Stimulated activated CD4-positive, alpha-beta T cell treated with anti-CD3 and anti-CD28 coated beads, Interleukin-15, amount 100 ng/mL, for 1 hour (primary cell): ENCODE measurements at places on chromosomes 7 and 10.
A peak's percentile ranks its signal among the peaks of the same experiment; 100 is the strongest.

- no peak for DNase-seq
These were observed 59.8 kb downstream of the SEPTIN7 start for GRCh38 chr7:35860664-35861063.

GRCh38 chr10:103277713-103278536, 987 bp downstream of the INA start:
- no peak for DNase-seq

GRCh38 chr10:95314192-95314918, 23.6 kb upstream of the PDLIM1 start:
- DNase-seq, result no peak

DNA sequence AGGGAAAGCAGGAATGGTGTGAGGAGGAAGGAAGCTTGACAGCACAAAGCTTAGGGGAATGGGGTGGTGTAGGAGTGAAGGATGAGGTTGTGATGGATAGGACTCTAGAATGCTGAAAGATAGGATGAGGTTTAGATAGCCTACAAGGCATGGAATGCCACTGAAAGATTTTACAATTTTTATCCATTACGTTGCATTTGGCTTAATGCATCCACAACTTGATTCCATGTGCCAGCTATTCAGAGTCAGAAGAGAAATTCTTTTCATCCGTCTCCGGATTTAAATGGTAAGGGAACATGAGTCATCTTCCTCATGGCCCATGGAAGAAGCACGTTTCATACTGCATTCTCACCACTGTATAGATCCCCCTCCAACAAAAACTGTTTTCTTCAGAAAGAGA, 212.4 kb upstream of the BMPER start:
- DNase-seq, result no peak

DNA sequence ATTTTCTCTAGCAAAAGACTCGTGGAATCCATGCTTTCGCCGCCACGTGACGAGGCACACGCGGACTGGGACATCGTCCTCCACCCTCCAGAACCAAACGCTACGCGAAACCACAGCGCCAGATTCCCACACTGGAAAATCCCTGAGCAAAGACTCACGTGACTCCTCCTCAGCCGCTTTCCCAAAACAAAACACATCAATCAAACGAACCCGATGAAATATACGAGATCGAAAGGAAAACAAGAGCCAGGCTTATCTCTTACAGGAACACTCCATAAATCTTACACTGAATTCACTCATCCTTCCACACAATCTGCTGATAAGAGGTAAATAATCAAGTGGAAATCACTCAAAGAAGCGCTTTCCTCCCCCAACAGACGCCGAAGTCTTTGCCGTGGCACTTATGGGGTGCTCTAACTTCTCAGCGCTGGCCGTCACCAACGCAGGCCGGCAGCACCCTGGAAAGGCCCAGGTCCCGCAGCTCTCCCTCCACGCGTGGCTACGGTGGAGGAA, 23.8 kb downstream of the DIP2C start:
- DNase-seq, result no peak

- no peak for DNase-seq
These were observed 404.2 kb upstream of the RNF32 start for GRCh38 chr7:156236181-156236889.

GRCh38 chr10:86188326-86188725, 178.3 kb downstream of the GRID1 start:
- DNase-seq, result no peak

- peak; percentile 17 for DNase-seq
These were observed 47.3 kb downstream of the LRRN3 start for GRCh38 chr7:111138193-111138569.

- DNase-seq, result no peak
These were observed 295.6 kb downstream of the PRKG1 start for GRCh38 chr10:51369903-51370302.

DNA sequence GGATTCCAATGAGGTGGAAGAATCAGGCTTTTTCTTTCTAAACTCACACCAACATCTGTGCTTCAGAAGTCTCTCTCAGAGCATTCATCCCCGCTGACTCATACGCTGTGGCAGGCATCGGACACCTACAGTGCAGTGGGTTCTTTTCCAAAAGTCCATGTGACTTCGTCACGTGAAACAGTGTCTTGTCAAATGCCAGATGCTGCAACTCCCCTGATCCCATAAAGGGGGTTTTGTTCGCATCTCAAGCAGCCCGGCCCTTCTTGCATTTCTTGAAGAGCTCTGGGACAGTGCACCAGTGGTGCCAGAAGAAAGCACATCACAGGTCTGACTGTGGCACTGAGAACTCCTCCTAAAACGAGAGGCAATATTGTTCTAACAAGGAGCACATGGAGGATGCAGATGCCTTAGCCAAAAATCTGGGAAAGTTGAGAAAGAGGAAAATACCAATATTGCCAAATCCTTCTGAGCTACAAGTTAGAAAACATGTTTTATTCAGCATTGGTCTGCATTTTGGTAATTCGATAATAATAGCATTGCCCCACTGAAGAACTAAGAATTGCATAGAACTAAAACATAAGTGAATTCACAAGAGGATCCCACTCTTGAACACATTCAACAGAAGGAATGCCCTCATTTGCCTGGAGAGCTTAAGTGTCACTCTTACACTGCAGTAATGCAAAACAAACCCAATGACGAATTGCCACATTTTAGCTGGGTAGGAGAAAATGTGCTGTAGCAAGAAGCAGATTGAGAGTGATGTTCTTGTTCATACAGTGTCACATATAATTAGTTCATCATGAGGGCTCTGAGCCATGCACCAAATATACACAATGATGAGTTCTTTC, 204.4 kb downstream of the CXCL12 start:
- no peak for DNase-seq

DNA sequence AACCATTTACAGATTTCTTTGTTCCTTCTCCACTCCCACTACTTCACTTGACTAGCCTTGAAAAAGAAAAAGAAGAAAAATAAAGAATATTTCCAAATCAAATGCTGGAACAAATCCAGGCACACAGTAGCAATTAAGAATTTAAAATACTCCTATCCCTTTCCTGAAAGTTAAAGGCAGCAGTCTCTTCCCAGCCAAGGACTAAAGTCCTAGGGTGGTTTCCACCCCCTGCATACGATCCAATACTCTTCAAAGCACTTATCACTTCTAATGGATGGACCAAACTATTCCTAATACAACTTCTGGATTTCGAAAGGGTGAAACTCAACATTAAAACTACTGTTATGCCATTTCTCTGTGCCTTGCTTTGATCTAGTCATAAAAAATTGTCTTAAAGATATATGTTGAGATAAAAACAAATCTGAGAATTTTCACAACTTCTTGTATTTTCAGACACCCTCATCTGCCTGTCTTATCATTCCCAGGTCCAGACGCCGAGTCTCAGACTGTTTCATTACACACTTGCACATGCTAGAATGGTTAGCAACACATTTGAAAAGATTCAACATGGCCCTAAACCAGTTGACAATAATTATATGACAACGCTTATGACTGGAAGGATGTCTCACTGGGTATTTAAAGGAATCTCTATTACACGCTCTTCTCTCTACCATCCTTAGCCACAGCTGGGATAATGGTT, 13.4 kb downstream of the ELMO1 start:
- DNase-seq, result no peak

DNA sequence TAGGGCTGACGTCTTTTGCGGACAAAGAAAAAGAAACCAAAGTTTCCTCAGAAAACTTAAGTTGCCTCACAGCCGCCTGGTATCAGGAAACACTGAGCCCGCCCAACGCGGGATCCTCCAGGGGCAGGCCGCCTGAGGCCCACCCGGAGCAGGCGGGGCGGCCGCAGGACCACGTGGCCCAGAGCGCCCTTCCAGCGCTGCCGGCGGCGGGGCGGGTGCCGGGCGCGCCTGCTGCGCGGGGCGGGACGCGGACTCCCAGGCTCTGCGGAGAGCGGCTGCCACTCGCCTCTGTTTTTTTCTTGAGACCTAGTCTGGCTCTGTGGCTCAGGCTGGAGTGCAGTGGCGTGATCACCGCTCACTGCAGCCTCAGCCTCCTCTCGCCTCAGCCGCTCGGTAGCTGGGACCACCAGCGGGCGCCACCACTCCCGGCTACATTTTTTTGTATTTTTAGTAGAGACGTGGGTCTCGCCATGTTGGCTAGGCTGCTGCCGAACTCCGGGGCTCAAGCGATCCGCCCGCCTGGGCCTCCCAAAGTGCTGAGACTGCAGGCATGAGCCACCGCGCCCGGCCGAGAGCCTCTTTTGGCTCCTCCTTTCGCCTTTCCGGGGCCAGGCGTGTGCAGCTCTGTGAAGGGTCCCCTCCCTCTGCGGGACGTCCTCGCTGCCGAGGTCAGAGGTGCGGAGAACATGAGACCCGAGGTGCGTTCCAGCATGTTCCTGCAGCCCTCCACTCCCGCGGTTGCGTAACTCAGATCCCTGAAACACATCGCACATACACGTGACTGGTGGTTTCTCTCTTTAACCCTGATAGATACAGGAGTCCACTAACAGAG, 11.6 kb upstream of the HNRNPF start:
- peak; percentile 66 for DNase-seq

- peak; percentile 60 for DNase-seq
These were observed 50.6 kb downstream of the PWWP2B start for GRCh38 chr10:132447446-132448247.

- DNase-seq, result no peak
These were observed 6.1 kb downstream of the PKD1L1 start for GRCh38 chr7:47942132-47942531.

DNA sequence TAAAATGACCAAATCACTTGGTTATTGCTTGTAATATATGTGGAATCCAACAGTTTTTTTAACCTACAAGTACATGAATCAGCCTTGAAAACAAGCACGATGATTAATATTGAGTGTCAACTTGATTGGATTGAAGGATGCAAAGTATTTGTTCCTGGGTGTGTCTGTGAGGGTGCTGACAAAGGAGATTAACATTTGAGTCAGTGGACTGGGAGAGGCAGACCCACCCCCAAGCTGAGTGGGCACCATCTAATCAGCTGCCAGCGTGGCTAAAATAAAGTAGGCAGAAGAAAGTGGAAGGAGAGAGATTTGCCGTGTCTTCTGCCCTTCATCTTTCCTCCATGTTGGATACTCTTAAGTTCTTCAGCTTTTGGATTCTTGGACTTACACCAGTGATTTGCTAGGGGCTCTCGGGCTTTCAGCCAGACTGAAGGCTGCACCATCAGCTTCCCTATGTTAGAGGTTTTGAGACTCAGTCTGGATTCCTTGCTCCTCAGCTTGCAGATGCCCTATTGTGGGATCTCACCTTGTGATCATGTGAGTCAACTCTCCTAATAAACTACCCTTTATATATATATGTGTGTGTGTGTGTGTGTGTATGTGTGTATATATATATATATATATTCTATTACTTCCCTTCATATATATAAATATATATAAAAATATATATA, 118.4 kb upstream of the WDR11 start:
- no peak for DNase-seq

- DNase-seq, result no peak
These were observed 17.7 kb upstream of the KLF6 start for GRCh38 chr10:3802526-3803265.

DNA sequence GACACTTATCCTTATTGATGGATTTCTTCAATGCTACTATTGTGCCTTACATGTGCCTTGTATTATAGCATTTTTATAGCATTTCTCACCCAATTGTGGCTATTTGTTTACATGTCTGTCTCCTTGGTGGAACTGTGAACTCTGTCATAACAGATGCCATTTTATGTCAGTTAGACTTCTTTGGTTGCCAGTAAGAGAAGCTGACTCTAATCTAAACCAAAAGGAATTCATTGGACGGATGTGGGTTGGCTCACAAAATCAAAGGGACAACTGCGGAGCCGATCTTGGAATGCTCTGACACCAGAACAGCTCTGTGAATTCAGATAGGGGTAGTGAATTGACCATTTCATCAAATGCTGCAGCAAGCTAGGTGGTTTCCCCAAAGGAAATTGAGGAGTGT, 15.0 kb downstream of the GARIN1A start:
- no peak for DNase-seq

- no peak for DNase-seq
These were observed 585.2 kb upstream of the CELF2 start for GRCh38 chr10:10432296-10433035.

DNA sequence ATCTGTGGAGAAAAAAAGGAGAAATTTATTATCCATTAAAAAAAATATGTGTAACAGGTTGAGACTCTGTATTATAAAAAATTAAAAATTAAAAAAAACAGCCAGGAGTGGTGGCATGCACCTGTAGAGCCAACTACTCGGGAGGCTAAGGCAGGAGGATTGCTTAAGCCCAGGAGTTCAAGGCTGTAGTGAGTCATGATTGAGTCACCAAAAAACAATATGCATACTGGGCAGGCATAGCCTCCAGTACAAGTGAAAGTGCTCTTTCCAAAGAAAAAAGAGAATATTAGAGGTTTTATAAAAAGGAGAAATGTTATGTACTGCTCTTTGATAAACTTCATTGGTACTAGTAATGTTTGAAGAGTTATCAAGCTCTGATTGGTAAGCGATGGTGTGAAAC, 647.1 kb upstream of the ZWINT start:
- no peak for DNase-seq
